ENCODE measurements at places on chromosomes 11 and 22. TPM values are rescaled to one million over a fixed set of nuclear protein-coding genes. Genes with fewer than 3 reads are reported as not detected.

GRCh38 chr11:3022300-3022967, 30.3 kb upstream of the NAP1L4 start:
- peaks cover 76% of the 10 kb centered on the region for H3K36me3 ChIP-seq
- H3K4me3 ChIP-seq, result no peak overlapping the region
- no peaks in the 10 kb centered on the region for H3K4me1 ChIP-seq
- H3K27me3 ChIP-seq, result no peaks in the 10 kb centered on the region
- no peak for DNase-seq

BDNF gene
- 0.08 TPM for total RNA-seq

DNA sequence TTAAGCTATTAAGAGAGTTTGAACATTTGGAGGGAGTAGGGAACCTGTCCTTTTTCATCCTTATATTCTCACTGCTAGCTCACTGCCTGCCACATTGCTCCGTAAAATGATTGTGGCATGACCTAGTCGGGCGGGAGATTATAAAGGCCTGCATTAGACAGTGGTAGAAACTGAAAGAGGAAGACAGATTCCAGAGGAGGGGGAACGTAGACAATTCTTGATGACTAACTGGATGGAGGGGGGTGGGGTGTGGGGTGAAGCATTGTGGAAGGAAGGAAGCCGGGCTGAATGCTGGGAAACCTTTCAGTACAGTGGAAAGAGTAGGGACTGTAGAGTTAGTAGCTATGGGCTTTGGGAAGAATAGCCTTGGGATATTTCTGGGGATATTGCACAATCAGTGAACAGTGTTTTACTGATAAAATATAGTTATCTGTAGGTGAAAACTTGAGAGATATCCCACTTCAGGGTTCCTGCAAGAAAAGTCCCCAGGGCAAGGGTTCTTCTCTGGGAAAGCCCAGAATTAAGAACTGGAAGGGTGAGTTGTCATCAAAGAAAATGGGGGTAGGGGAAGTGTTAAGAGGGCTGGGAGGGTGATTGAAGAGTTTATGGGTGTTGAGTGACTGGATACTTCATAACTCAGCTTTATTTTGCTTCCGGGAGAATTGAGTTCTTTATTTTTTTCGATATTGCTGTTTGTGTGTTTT, 2.1 kb downstream of the MED15 start:
- peak overlapping the region; percentile 100 for H3K4me3 ChIP-seq
- peaks cover 4% of the 10 kb centered on the region for H3K4me1 ChIP-seq
- H3K27ac ChIP-seq, result no peak overlapping the region
- no peaks in the 10 kb centered on the region for H3K27me3 ChIP-seq

OR51E2 gene
- not detected for total RNA-seq

DNA sequence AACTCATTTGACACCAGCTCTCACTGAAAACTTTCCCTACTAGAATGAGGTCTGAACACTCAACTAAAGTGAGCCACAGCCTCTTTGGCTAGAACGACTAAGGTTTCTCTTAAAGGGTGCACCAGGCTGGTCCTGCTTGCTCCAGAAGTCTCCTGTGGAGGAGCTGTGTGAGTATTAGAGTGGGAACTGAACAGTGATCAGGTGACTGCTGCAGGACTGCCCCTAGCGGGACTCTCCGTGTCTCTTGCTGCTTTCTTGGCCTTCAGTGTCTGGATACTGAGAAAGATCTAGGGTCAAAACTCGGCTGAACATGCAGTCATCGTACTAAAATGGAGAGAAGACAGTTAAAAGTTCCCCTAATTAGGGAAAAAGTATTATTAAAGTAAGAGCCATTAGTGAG, 34.6 kb downstream of the FAM118A start:
- H3K36me3 ChIP-seq, result peaks cover 59% of the 10 kb centered on the region
- peak; percentile 52 for DNase-seq
- H3K27ac ChIP-seq, result no peak overlapping the region
- H3K27me3 ChIP-seq, result no peaks in the 10 kb centered on the region

- H3K36me3 ChIP-seq, result no peaks in the 10 kb centered on the region
- no peaks in the 10 kb centered on the region for H3K4me1 ChIP-seq
- no peak overlapping the region for H3K4me3 ChIP-seq
- H3K27me3 ChIP-seq, result no peaks in the 10 kb centered on the region
- no peak overlapping the region for H3K27ac ChIP-seq
Observed at GRCh38 chr11:130476922-130477491, 28.6 kb downstream of the ADAMTS15 start.
